M059J (cell line): ENCODE measurements at places on chromosomes 3 and 15. TPM values are rescaled to one million over a fixed set of nuclear protein-coding genes. Genes with fewer than 3 reads are reported as not detected.

Gene BTLA
- not detected in 2 replicates for total RNA-seq

Gene OR5H1
- total RNA-seq: not detected in 2 replicates

Gene CYP1A2
- not detected in 2 replicates for total RNA-seq

Gene GOLGA8M
- not detected in 2 replicates for total RNA-seq

Gene CCDC33
- 0.22 TPM in 1 of 2 replicates, not detected in the other for total RNA-seq

Gene CXCR6
- total RNA-seq: not detected in 2 replicates

Gene LDHAL6B
- total RNA-seq: not detected in 2 replicates

Gene LACTB
- 22.5 and 41.1 TPM in 2 replicates for total RNA-seq

Gene TXNRD3
- total RNA-seq: 4.0 and 7.8 TPM in 2 replicates

Gene ANKRD63
- total RNA-seq: not detected in 2 replicates

Gene CSPG4
- 3.4 and 8.2 TPM in 2 replicates for total RNA-seq

Gene FGF7
- total RNA-seq: 1.1 and 11.5 TPM in 2 replicates
